ENCODE measurements at places on chromosomes 12 and 14.

DNA sequence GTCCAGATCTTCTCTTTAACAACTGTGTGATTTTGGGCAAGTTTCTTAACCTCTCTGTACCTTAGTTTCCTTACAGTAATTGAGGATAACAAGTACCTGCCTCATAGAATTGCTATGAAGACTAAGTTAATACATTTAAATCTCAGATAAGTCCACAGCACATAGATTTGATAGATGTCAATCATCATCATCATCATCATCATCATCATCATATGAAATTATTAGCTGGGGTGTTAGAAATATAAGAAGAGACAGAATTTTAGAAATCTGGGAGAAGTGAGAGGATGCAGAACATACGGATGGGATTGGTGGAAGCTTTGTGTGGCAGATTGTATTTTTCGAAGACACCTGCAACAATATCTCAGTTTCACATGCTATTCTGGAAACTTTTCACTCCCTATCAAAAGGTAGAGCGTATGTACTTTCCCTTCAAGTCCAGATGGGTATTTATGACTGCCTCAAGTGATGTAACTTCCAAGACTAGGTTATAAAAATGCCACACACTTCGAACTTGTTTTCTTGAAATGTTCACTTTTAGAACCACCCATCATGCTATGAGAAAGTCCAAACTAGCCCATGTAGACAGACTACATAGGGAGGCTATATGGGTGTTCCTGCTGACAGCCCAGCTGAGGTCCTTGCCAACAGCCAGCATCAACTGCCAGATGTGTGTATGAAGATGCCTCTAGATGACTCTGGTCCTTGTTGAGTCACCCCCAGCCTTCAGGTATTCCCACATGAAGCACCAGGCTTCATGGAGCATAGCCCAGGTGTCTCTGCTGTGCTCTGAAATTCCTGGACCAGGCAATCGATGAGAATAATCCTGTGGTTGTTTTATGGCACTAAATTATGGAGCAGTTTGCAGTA is 20.7 kb upstream of the SDR39U1 start:
- no peak for DNase-seq

- DNase-seq = no peak
Observed at GRCh38 chr12:58502226-58502625, 418.1 kb downstream of the LRIG3 start.

GRCh38 chr14:34250959-34251358 is 211.1 kb downstream of the SPTSSA start:
- DNase-seq = no peak

GRCh38 chr12:121423682-121424623 is 24.0 kb downstream of the RNF34 start:
- no peak for DNase-seq

DNA sequence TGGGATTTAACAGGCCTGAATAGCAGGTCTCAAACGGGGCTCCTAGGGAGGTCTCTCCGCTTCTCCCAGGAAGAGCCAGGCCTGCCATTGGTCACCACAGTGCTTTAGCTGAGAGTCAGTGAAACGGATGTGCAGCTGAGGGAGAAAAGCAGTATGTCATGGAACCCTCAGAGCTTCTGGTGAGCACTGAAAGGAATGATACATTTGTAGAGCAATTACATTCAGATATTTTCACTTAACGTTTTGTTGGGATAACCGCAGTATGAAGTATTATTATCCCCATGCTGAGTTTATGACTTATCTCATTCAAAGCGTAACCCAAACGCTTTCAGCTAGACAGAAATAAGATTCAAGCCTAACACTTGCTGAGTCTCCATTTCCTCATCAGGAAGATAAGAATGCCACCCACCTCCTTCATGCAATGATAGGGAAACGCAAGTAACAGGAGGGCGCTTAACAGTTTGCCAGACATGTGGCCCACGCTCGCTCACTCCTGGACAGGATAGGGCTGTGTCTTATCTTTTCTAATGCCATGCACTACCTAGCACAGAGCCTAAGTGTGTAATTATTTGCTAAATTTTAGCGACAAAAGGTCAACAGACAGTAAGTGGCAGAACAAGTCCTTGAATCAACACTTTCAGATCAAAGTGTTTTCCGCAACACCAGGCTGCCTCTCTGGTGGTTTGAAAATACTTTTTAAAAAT is 28.2 kb downstream of the DAD1 start:
- no peak for DNase-seq

- DNase-seq = no peak
Observed at GRCh38 chr12:131929581-131930456, 743 bp downstream of the PUS1 start.

- peak; percentile 19 for DNase-seq
Observed at GRCh38 chr12:122875590-122876220, 20.2 kb downstream of the VPS37B start.

DNA sequence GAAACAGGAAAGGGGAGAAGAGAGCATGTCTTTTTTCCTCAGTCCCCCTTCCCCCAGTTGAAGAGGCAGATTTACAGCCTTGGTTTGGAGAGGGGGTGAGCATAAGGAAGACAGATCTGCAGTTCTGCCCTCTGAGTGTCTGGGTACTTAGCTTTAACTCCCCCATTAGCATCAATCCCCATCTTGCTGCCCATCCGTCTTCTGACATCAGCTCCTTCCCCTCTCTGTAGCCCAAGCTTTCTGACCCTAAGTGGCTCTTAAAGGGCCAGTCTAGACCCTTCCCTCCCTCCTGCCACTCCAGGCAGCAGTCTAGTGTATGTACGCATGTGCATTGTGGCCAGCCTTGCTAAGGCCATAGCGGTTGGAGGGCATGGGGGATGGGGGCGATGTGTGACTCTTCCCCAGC is 7.3 kb downstream of the GPR84 start:
- no peak for DNase-seq

DNA sequence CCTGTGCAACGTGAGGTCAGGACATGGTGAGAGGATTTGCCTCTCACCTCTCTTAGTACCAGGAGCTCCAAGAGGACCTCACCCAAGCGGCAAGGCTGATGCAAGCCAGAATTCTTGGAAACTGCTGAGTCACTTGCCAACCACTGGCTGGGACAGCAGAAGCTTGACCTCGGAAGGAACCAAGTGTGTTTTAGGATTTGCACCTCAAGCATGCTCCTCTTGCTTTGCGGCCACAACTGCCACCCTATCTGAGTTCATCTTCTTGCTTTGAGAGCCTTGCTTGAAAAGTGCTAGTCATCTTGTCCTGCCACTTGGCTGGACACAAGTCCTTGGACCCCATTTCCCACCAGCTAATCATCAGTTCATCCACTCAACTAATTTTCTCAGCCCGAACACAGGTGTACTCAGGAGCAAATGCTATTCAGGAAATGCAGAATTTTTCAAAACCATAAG is 195.8 kb downstream of the SLC25A21 start:
- no peak for DNase-seq

GRCh38 chr14:53109105-53110041 is 43.8 kb downstream of the DDHD1 start:
- DNase-seq = peak; percentile 56

- no peak for DNase-seq
Observed at GRCh38 chr12:94762259-94762942, 112.0 kb upstream of the TMCC3 start.

GRCh38 chr12:127400221-127400620 is 866.7 kb upstream of the TMEM132C start:
- DNase-seq = no peak

DNA sequence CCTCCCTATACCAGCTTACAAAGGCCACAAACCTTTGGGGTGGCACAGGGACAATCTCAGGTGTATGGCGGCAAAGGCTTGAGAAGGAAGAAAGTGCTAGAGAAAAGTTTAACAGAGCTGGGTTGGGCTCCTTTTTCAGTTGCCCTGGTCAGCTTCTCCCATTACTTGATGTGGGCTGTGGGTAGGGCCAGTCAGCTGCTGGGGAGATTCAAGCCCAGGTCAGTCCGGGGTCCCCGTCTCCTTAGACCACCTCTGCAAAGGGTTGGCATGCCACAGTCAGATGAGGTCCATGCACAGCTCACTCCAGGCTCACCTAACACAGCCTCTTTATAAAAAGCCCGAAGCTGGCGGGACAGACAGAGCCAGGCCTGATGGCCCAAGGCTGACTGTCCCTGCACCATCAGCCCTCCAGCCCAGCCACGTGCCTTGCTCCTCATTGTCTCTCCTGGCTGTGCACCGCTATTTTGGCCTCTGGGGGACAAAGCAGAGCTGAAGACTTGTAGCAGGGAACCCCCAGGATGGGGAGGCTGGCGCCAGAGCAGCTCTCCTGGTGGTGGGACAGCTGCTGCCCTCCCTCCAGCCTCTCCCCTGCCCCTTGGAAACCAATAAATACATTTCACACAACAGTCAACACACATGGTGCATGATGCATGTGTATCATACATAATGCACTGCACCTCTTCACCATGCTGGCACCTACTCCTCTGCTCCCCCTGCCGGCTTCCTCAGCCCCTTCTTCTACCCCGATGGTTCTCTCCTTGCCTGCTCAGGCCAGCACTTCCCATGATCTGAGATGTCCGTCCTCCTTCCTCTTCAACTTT is 61.7 kb upstream of the DDX11 start:
- DNase-seq = peak; percentile 10

- DNase-seq = no peak
Observed at GRCh38 chr14:77936138-77936639, 136.3 kb downstream of the ADCK1 start.

GRCh38 chr12:120698665-120699064 is 11.6 kb upstream of the UNC119B start:
- DNase-seq = no peak

- no peak for DNase-seq
Observed at GRCh38 chr14:62076368-62076767, 314.1 kb downstream of the SNAPC1 start.

DNA sequence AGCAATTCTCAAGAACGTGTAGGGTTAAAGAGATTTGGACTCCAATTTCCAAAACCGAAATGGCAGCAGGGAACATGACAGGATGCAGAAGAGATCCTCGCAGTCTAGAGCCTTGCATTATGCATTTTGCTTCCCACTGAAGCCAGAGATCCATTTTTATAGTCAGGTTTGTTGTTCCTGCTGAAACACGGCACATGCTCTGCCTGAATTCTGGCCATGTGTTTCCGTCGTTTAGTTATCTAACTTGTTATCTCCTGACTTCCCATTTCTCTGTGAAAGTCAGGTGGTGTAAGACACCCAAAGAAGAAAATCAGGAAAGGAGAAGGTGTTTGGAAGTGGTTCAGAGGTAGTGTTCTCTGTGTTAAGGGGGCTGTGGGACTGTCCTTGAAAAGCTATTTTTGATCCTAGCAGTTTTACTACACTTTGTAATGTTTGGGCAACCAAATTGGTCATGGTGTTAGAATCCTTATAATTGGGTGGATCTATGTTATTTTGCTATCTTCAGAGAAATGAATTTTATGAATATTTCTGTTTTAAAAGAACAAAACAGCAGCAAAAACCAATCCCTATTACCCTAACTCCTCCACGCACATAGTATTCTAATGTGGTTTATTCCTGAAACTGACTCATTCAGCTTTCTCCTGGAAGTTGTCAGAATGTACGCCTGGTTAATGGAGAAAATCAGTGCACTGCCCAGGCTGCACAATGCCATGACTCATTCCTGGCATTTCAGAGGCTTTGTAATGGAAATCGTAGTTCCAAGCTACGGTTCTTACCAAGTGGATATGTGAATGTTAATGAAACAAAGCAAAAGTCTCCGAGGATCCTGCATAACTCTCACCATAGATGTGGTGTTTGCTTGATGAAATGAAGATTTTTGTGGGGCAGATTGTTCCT is 110.1 kb downstream of the SAMD4A start:
- DNase-seq = peak; percentile 67

DNA sequence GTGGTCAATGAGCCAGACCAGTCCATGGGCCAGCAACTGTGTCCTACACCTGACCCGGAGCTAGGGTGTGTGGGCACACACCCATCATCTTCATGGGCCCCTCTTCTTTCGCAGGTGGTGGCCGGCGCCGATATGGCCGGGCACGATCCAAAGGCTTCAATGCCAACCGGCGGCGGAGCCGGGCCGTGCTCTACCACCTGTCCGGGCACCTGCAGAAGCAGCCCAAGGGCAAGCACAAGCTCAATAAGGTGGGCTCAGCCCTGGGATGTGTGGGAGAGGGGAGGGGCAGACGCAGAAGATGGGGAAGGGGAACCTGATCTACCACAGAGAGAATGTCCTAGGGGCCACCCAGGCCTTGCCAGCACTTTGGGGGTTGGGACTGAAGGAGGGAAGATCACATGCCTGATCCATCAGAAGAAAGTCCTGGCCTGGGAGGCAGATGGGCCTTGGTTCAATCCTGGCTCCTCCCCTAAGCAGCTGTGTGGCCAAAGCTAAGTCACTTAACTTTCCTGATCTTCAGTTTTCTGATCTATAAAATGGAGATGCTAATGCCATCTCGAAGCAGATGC is 3.8 kb downstream of the KCNH3 start:
- no peak for DNase-seq

DNA sequence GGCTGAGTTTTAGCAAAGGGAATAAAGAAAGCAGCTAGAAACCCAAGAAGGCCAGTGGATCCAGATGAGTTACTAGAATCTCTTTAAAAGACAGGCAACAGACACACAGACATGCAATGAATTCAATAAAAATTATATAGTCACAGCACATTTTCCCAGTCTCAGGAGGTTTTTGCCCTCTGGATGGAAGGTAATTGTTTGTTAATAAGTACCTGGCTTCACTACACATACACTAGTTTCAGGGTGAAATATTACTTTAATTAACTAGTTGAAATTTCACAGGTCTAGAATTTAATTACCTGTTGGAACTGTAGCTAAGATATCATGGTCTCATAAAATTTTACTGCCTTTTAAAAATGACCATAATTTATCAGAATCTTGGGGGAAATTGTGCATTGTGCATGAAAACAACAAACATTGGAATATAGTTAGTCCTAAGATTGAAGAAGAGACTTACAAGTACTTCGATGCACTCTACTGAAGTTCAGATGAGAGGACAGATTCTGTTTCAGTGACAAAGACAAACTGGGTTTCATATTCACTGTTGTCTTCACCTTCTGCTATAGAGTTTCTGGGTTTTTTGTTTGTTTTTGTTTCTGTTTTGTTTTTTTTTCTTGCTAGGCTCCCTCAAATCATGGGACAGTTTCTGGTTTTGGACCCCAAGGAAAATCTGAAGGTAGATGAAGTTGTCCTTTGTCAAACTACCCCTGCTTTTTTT is 277.0 kb upstream of the GARIN6 start:
- no peak for DNase-seq

DNA sequence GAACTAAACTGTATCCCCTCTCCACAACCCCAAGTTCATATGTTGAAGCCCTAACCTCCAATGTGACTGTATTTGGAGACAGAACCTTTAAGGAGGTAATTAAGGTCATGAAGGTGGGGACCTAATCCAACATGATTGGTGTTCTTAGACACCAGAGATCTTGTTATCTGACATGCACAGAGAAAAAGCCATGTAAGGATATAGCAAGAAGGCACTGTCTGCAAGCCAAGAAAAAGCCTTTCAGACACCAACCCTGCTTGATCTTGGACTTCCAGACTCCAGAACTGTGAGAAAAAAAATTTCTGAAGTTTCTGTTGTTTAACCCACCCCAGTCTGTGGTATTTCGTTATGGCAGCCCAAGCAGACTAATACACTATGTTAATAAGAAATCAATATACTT is 62.2 kb upstream of the CFL2 start:
- DNase-seq = no peak

All from femur (tissue), 1 donor.